Stimulated activated CD8-positive, alpha-beta memory T cell treated with anti-CD3 and anti-CD28 coated beads, Interleukin-4, amount 100 ng/mL, for 24 hours (primary cell): ENCODE measurements at places on chromosomes 6 and 20.

DNA sequence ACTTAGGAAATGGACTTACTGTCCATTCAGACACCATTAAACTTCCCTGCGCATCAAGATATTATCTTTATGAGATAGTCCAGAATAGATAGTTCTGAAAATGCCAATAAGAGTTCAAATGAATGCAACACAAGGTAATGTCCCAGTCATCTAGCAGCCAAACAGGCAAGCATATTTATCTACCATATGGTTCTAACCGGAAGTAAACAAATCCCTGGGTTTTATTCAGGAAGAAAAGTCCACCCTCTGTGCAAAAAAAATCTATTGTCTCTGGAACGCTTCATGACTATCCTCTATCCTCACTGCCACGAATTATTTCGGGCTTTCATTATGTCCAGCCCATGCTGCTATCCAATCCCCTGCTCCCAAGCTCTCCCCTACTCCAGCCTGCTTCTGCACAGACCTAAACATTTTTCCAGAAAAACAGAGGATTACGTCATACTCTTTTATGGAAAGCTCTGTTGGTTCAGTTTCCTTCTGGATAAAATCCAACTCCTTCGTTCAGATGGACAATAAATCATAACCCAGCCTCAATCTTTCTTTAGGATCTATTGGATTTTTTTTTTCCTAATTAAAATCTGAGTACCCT lies 11.4 kb downstream of the PPIL6 start:
- no peak for DNase-seq

- no peak for DNase-seq
These were observed 102.7 kb downstream of the KCNQ5 start for GRCh38 chr6:72724545-72724944.

GRCh38 chr6:106183430-106183829 lies 97.3 kb downstream of the PRDM1 start:
- no peak for DNase-seq

DNA sequence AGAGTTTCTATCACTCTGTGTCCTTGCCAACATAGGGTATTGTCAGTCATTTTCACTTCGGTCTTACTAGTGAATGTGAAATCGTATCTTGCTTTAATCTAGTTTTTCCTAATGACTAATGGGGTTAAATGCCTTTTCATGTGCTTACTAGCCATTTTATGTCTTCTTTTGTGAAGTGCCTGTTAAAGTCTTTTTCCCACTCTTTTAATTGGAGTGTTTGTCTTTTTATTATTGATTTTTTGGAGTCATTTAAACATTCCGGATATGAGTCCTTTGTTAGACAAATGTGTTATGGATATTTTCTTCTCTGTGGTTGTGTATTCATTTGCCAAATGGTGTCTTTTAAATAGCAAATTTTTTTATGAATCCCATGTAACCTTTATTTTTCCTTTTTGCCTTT lies 194.6 kb downstream of the CDH26 start:
- no peak for DNase-seq

DNA sequence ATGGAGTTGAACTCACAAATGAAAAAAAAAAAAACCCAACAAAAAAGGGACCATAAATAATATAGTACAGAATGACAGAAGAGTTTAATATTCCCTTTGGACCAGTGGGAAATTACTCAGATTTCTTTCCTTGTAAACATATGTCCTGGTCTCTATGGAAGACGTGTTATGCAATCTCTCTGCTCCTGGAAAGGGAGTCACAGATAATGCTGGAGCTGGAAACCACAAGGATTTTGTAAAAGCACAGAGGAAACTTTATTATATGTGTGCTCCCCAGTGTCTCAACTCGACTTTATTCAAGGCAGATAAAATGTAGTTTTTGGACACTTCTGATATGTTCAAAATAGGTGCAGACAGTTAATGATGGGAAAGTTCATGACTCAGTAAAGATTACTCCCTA lies 88.1 kb upstream of the ZFP64 start:
- DNase-seq = no peak

- DNase-seq = no peak
These were observed 20.1 kb downstream of the HECA start for GRCh38 chr6:139154881-139155547.

DNA sequence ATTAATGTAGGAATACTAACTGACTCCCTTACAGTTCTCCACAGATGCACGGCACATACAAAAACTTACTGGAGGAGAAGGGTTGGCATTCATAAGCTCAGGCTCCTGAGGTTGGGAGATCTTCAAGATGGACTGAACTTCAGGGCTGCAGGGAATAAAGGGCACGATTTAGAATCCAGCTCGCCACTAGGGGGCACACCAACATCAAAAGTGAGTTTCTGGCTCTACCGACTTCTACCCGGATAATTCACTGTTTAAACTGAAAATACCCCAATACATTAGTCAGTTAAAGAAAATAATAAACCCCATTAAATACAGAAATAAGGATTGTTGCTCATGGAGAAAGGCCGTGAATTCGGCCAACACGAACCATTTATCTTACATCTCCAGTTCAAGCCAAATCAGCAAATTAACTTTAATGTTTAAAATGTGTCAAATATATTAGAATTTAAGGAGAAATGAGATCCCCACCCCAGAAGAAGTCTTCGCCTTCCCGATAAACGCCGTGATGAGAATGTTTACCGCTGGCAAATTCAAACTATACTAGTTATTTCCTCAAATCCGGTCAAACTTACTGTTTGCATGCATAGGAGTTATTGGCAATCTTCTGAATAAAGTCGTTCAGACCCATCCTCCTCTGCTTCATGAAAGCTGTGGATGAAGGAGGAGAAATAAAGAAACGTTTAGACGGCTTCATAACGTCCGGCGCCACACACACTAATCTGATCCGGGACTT lies 121.7 kb upstream of the SLC2A12 start:
- peak; percentile 76 for DNase-seq
